Osteocyte (in vitro differentiated cells): ENCODE measurements at places on chromosomes 11 and 22. TPM values are rescaled to one million over a fixed set of nuclear protein-coding genes. Genes with fewer than 3 reads are reported as not detected.

The COA4 gene
- total RNA-seq, result 54.2 and 55.8 TPM in 2 replicates

DNA sequence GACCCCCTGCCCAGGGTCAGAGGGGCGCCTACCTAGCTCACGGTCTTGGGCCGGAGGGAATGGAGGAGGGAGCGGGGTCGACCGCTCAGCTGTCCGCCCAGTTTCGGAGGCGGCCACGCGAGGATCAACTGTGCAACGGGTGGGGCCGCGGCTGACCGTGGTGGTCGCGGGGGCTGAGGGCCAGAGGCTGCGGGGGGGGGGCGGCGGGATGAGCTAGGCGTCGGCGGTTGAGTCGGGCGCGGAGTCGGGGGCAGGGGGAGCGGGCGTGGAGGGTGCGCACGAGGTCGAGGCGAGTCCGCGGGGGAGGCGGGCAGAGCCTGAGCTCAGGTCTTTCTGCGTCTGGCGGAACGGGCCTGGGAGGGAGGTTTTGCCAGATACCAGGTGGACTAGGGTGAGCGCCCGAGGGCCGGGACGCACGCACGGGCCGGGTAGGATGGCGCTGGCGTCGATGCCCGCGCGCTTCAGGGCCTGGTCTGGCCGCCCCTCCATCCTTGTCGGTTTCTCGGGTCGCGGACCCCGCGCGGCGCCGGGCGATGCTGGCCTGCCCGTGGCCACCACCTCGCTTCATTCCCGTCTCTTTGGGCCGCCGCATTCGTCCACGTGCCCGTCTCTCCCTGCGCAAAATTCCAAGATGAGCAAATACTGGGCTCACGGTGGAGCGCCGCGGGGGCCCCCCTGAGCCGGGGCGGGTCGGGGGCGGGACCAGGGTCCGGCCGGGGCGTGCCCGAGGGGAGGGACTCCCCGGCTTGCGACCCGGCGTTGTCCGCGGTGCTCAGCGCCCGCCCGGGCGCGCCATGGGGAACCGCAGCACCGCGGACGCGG lies at the start of gene DRD4:
Gene DRD4 (plus strand): TSS at position 759 of the 822 bp plus-strand sequence. CDS start 36 bp downstream, at position 795.
- no peak for DNase-seq
- H3K27me3 ChIP-seq, result peaks cover 3% of the 10 kb centered on the region
- peaks cover 25% of the 10 kb centered on the region for H3K4me1 ChIP-seq
- no peak within 1 kb of the TSS for H3K27ac ChIP-seq

- peaks cover 34% of the 10 kb centered on the region for H3K27me3 ChIP-seq
- no peak for DNase-seq
- no peak overlapping the region for H3K4me3 ChIP-seq
- H3K36me3 ChIP-seq, result no peaks in the 10 kb centered on the region
Observed at GRCh38 chr11:14906993-14907392, 15.0 kb upstream of the CYP2R1 start.

DNA sequence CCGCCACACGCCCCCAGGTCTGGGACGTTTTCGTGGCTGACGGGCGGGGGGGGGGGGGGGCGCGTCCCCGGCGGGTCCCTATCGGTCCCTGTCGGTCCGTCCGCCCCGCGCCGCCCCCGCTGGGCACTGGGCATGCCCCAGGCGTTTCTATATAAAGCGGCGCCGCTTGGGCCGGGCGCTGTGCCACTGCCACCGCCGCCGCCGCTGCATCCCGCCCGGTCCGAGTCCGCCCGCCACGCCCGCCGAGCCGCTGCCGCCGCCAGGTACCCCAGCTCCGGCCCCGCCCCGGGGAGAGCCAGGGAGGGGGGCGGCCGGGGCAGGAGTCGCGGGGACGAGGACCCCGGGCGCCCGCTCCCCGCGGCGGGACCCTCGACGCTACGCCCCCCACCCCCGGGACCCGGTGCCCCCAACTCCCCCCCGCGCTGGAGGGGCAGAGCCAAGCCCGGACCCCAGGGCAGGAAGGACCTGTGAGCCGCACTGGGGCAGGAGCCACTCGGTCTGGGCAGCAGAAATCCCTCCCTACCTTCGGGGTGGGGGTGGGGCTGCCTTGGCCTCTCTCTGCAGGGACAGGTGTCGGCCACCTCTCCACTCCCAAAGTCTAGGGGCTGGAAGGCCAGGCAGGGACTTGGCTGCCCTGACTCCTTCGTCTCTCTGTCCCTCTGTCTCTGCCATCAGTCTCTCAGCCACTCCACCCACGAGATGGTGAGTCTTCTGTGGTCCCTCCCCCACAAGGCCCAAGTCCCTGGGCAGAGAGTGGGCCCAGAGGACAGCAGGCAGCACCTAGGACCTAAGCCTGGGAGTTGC lies at the start of gene CARNS1:
Gene CARNS1 (plus strand): TSS at position 178 of the 804 bp plus-strand sequence. CDS start 522 bp downstream, at position 700.
- H3K4me3 ChIP-seq, result no peak within 1 kb of the TSS
- DNase-seq, result no peak
- peaks cover 18% of the 10 kb centered on the region for H3K4me1 ChIP-seq
- no peaks in the 10 kb centered on the region for H3K36me3 ChIP-seq
- H3K27me3 ChIP-seq, result no peaks in the 10 kb centered on the region
- no peak within 1 kb of the TSS for H3K27ac ChIP-seq
